Stimulated activated CD4-positive, alpha-beta T cell treated with anti-CD3 and anti-CD28 coated beads, Interleukin-2, amount 100 ng/mL, for 24 hours (primary cell): ENCODE measurements at places on chromosomes 7 and 10.

DNA sequence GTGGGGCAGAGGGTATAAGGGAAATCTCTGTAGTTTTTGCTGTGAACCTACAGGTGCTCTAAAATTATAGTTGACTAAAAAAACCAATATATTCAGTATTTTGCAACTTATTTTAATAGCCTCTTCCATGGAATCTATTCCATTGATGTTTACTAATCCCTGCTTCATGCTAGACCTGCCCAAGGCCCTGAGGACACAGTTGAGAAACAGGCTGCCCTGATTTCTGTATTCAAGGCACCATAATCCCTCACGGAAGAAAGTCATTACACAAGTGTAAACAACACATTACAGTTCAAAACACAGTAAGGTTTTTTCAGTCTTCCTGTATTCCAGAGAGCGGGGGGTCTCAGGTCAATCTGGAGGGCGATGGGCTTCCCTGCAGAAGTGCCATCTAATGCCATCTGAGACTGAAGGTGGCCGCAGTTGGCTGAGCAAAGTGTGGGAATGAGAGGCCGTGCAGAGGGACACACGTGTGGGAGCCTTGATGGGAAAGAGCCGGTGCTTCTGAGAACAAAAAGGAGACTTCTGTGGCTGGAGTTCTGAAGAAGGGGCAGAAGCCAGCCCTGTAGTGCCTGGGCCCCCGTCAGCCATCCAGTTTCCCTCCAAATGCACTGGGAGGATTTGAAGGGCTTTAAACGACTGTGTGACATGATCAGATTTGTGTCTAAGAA, 146.9 kb downstream of the PTPN20 start:
- no peak for DNase-seq

GRCh38 chr7:71824006-71824760, 588.0 kb downstream of the CALN1 start:
- no peak for DNase-seq

- DNase-seq: no peak
Measured at GRCh38 chr7:138916275-138916674, 64.9 kb downstream of the KIAA1549 start.

- no peak for DNase-seq
Measured at GRCh38 chr7:77409005-77409738, 7.0 kb downstream of the GSAP start.

- DNase-seq: no peak
Measured at GRCh38 chr10:61974601-61975390, 73.3 kb downstream of the ARID5B start.

DNA sequence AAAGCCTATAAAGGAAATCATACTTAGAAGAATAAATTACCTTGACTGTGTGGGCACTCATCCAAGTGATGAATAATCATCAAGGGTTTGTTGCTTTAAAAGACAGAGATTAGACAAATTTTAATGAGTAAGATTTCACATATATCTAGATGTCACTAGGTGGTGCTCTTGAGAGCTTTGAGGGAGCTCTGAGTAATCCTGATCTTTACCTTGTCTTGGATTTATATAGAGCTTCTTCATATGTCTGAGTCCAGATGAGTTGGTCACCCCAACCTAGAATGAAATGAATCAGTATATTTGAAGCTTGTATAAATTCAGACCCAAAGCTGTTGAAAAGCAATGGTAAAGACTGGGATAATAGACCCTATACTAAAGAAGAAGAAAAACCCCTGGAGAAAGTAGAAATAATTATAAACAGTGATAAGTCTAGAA, 3.7 kb downstream of the AGR2 start:
- DNase-seq: no peak

DNA sequence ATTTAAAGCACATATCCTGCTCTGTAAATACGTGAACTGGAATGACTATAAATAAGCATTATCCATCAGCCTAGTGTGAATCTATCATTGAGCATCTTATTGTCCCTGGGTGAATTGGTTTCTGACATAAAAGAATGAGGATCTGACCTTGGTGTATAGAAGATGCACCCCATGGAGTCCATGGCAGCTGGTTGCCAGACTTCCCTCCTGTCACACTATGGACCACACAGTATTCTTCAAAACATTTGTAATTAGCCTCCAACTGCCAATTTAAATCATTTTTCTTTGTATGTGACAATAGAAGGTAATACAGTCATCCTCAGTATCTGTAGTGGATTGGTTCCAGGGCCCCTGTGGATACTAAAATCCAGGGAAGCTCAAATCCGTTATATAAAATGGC, 238.1 kb upstream of the ZWINT start:
- no peak for DNase-seq

DNA sequence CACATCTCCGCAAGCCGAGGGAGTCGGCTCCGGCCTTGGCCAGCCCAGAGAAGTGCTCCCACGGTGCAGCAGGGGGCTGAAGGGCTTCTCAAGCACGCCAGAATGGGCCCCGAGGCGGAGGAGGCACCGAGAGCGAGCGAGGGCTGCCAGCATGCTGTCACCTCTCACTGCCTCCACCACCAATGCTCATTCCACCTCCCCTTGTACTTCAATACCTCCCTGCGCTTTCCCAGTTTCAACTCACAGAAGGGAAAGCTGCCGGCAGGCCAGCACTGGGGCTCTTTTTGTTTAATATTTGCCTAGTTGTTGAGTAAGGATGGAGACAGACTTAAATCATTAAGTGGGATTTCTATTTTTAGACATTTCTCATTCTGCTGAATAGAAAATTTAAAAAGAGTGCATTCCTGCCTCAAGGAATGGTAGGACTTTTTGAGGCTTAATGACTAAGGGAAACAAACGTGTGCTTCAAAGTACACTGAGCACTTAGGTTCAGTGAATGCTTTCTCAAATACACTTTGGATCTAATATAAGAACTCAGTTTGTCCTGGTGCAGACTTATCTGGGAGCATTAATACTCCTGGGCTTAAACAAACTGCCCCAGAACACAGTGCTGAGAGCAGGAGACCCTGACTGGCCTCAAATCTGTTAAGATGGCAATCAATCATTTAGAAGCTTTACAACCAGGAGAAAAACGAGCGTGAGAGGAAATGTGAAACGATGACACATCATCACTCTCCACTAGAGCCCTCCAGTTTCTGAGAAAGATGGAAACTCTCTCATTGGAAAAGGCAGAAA, 131.2 kb downstream of the RALA start:
- DNase-seq: no peak

DNA sequence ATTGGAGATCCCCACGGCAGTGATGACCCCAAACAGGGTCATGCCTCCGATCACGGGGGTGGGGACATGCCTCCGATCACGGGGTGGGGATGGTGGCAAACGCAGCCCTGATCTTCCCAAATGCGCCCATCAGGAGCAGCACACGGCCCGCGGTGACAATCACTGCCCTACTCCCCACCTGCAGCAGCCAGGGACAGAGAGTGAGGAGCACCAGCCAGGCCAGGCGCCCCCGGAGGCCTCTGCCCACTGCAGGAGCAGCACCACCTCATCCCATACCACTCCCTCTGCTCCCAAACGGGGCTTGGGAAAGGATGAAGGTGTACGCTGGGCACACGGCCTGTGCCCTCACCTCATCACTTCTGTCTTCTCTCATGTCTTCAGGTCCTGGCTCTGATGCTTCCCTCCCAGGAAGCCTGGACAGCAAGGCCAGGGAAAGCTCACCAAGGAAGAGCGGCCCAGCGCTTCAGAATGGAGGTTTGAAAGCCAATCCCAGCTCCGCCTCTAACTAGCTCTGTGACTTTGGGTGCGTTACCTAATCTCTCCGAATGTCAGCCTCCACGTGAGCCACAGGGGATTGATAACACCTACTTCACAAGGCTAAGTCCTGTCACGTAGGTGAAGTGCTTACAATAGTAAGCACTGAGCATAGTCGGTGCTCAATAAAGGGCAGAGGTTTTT, 37.1 kb downstream of the STRA8 start:
- DNase-seq: no peak

GRCh38 chr7:10734595-10734994, 239.1 kb upstream of the PHF14 start:
- no peak for DNase-seq

DNA sequence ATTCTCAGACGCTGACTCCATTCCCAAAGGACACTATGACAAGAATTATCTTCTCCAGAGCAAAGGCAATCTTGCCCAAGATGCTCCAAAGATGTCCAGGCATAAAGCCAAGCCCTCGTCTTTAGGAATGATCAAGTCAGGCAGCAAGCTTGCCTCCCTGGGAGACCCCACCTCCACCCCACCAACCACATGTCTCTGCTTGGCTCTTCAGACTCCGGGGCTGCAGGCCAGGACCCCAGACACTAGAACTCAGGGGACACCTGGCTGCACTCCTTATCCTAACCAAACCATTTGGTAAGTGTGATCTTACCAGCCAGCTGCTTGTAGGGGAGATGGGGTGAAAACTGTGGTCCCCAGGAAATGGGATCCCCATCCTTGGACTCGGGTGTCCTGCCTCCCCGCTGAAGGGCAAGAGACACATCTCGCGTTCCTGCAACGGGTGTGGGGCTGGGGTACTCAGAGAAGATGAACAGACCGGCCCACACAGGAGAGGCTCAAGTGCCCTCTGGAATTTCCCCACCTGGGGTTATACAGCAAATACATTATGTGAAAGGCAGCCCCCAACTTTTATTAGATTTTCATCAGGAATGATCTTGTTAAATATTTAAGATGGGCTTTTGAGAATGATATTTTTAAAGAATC, 55.7 kb downstream of the INSIG1 start:
- DNase-seq: no peak
